Nasal cavity respiratory epithelium epithelial cell of viscerocranial mucosa (primary cell): ENCODE measurements at places on chromosomes 13 and 19. TPM values are rescaled to one million over a fixed set of nuclear protein-coding genes. Genes with fewer than 3 reads are reported as not detected.

The CACNG7 gene
- not detected in 2 replicates for total RNA-seq

The DENND1C gene
- under 0.01 and 0.07 TPM in 2 replicates for total RNA-seq

The VSIG10L gene
- total RNA-seq = 0.68 and 1.6 TPM in 2 replicates

The PTPRH gene
- 0.68 and 1.00 TPM in 2 replicates for total RNA-seq

The APC2 gene
- 0.14 and 0.34 TPM in 2 replicates for total RNA-seq

The KCNRG gene
- 2.4 and 4.8 TPM in 2 replicates for total RNA-seq

The ERICH4 gene
- total RNA-seq = not detected in 2 replicates

The ZNF790 gene
- 6.8 and 8.3 TPM in 2 replicates for total RNA-seq

The OR4F17 gene
- not detected in 2 replicates for total RNA-seq

The NKPD1 gene
- 0.34 and 0.93 TPM in 2 replicates for total RNA-seq

The MEF2B gene
- total RNA-seq = 0.14 and 0.34 TPM in 2 replicates

The PLEKHF1 gene
- total RNA-seq = 55.6 and 57.4 TPM in 2 replicates

The PTH2 gene
- not detected in 2 replicates for total RNA-seq

The CEBPA gene
- 9.9 and 13.2 TPM in 2 replicates for total RNA-seq
